Stimulated activated effector memory CD8-positive, alpha-beta T cell treated with anti-CD3 and anti-CD28 coated beads, Interleukin-12 subunit alpha, Interleukin-12 subunit beta, amount 100 ng/mL, for 72 hours (primary cell): ENCODE measurements at places on chromosomes 7 and 10.

DNA sequence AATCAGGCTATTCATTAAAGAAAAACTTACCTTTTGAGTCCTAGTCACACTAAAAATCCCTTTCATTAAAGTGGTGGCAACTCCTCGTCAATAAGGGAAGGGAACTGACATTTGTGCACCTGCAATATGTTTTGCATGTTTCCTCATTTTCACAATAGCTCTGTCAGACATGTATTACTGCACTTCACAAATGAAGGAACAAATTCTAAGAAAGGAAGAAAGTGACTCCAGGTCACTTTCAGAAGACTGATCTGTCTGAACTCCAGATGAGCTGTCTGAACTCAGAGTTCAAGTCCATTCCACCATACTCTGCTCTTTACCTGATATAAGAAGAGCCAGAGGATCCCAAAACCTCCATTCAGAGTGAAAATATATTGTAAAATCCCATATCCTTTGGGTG is 50.3 kb upstream of the GSAP start:
- DNase-seq: no peak

- no peak for DNase-seq
These were observed 12.0 kb upstream of the RASSF4 start for GRCh38 chr10:44947371-44948152.

- DNase-seq: no peak
These were observed 66.6 kb downstream of the LYZL1 start for GRCh38 chr10:29355411-29355991.

DNA sequence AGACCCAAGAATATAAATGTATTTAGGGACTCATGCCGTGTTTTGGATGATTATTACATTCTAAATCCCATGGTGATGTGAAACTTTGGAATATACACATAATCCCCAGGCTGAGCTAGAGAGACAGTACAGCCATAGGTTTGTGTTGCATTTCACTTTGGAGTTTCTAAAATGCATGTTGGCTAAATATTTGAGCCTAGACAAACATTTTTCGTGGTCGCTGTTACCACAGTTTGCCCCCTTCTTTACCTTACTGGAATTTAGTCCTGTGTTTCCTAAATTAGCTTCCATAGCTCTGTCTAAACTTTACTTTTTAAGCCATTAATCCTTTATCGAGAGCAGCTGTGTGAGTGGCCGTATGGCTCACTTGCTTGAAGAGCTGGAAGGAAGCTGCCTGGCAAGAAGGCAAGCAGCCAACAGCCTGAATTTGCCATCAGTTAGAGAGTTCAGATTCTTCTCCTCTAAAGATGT is 192.0 kb downstream of the BICC1 start:
- DNase-seq: no peak

DNA sequence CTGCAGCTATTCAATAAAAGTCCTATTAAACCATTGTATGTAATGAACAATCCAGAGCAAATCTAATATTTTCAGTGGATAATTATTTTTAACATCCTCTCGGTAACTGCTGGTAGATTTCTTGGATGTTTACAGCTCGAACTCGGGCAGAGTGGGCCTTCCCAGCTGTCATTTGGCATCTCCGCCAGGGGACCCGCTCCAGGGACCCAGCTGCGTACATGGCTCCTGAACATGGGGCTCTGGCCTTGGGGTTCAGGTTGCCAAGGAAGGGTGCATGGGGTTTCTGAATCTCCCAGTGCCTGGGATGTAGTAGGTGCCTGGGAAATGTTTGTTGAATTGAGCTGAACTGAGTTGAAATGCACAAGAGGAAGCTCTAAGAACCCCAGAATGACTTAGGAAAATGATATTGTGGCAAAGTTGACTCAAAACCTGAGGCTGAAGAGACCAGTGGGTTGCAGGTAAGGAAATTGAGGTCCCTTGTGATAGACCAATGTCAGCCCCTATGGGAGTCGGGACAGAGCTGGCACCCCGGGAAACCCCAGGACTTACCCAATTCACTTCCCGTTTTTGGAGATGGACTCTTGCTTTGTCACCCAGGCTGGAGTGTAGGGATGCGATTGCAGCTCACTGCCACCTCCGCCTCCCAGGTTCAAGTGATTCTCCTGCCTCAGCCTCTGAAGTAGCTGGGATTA is 228.4 kb downstream of the CUX1 start:
- no peak for DNase-seq

- no peak for DNase-seq
These were observed 25.1 kb downstream of the PUS7 start for GRCh38 chr7:105497016-105497415.

- DNase-seq: no peak
These were observed 4.1 kb downstream of the FRMD4A start for GRCh38 chr10:14326581-14326980.
